NCI-H2171 (cell line): ENCODE measurements at places on chromosomes 6 and 20.

- DNase-seq, result peak; percentile 46
Measured at GRCh38 chr6:124961777-124962638, at the start of gene RNF217. TSS of gene RNF217 (plus strand) at chr6:124962437. CDS start at chr6:124962545, 108 bp downstream.

- no peak for DNase-seq
Measured at GRCh38 chr6:106475284-106475683, 114.8 kb downstream of the CRYBG1 start.

DNA sequence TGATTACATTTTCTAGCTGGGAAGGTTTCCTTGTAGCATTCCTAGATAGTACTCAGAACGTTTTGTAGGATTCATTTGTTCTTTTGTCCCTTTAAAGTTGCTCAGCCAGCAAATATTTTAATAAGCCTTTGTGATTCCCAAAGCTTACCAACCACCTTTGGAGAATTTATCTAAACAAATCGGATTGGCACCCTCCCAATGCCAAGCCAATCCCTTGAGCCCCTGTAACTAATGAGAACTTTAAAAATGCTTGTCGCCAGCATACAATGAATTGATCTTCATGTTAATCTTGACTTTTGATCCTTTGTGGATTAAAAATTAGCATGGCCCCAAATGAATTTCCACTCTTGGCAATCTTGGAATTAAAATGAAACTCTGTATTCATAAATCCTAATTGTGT is 559.5 kb downstream of the UTRN start:
- DNase-seq, result no peak

- DNase-seq, result no peak
Measured at GRCh38 chr20:36717657-36718056, 28.2 kb downstream of the NDRG3 start.

- no peak for DNase-seq
Measured at GRCh38 chr6:105859457-105859856, 226.7 kb upstream of the PRDM1 start.

DNA sequence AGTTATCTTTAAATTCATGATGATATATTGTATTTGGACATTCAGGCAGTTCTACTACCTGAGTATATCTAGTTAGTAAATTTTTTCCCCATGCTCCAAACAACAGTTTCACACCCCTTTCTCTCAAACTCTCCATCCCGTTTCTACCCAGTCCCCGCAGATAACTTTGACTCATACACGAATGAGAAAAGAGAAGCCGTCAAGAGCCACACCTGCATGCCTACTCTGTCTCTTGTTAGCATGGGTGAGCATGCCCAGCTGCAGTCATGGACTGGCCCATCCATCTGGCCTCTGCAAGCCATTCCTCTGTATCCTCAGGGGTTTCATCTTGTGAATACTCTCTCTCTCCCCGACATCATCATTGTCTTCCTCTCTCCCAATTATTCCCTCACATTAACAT is 41.5 kb downstream of the MYB start:
- DNase-seq, result no peak

DNA sequence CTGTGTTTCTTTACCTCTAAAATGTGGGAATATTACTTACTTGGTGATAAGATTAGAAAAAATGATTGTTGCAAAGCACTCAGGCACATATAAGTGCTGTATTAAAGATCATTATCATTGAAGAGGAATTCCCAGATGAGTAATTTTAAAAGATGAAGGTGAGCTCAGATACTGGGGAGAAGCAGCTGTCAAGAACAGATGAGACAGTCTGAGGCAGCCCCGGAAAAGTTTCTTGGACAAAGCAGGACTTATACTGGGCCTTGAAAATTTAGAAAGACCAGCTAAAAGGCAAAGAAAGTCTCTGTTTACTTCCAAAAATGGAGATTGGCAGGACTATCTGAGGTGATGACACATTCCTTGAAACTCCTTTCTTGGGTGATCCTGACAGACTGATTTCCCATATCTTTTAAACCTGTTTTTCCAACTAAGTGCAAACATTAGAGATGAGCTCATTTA is 93.8 kb upstream of the MARCKS start:
- DNase-seq, result no peak

DNA sequence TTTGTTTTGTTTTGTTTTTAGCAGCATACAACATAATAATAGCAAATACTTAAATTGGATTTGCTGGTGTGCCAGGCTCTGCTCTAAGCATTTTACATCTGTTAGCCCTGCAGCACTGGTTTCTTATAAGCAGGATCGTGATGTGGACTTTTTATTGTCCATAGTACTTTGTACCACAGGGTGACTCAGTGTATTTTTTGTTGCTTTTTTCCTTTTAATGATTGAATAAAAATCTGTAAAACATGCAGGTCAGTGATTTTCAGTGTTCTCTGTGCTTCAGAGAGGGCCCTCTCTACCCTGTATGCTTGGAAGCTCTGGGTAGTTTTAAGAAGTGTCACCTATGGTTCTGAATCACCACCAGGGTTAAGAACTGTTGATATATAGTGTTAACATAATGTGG is 4.0 kb downstream of the NT5DC1 start:
- no peak for DNase-seq

DNA sequence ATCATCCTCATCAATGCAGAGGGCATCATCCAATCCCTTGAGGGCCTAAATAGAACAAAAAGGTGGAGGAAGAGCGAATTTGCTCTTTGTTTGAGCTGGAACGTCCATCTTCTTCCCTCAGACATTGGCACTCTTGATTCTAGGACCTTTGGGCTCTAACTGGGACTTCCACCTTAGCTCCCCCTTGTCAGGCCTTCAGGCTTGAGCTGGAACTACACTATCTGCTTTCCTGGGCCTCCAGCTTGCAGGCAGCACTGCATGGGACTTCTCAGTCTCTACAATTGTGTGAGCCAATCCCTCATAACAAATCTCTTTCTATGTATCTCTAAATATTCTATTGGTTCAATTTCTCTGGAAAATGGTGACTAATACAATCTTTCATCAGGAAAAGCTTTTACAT is 155.4 kb downstream of the MCHR2 start:
- DNase-seq, result no peak

DNA sequence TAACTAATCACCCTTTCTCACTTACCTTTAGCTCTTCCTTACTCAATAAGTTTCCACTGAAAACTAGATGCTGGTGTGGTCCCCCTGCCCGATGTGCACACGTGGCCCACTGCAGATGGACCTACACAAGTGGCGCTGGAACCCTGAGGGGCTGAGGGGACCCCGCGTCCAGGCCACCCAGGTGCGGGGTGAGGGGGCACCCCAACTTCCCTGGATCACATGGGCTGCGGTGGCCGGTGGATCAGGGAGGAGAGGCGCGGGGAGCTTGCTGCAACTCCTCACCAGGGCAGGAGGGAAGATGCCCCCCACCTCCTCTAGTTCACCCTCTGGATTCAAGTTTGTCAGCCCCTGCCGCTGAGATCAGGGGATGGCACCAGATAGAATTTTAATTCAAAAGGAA is 12.5 kb upstream of the HLA-DOA start:
- DNase-seq, result no peak

DNA sequence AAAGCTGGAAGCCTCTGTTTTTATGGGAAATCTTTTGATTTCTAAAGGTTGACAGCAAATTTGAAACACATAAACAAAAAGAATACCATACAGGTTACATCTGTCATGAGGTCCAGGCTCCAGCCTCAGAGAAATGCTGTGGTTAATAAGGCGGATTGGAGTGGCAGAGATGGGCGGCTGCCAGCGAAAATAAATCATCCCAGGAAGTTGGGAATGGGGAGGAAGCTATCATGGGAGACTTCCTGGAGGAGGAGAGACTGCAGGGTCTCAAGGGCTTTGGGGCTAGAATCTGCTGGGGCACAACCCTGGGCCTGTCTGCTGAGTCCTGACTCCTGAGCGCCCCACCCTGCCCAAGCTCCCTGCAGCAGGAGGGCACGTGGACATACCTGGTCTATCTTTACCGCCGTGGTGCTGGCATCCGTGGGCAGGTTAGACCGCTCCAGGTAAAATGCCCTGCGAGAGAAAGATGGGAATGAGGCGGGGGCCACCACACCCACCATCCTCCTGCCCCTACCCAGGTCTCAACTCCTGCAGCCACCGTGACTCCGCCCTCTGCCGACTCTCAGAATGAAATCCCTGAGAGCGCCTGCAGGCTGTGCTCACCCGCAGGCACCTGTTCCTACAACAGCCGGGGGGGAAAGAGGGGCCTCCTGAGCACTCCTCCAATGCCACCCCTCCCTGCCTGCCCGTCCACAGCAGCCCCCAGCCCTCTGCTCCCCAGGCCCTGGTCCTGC is 197.3 kb downstream of the PREX1 start:
- DNase-seq, result no peak

- DNase-seq, result no peak
Measured at GRCh38 chr6:104639668-104640067, 220.1 kb downstream of the HACE1 start.

DNA sequence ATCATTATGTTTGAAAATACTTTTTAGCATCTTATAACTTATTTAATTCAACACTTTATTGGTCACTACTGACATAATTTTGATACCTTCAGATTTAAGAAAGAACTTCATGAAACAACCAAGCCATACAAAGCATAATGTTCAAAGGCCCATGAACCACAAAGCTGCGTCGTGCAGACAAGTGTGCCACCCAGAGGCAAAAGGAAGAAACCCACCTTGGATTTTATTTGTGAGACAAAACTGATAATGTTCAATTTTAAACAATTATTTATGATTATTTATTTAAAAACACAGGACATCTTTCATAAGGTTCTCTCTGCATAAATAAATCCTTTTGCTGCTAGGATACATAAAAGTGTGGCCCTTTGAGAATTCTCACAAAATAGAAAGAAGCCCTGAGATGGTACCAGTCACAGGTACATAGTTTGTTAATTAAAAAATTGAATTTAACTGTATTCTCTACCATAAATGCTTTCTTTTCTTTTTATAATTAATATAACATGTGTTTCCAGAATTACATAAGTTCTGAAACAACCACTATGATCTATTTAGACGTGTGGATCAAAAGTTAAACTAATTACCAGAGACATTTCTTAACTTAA is 143.7 kb downstream of the RALGAPA2 start:
- DNase-seq, result peak; percentile 80

- DNase-seq, result no peak
Measured at GRCh38 chr6:14966906-14967711, 278.8 kb upstream of the JARID2 start.

DNA sequence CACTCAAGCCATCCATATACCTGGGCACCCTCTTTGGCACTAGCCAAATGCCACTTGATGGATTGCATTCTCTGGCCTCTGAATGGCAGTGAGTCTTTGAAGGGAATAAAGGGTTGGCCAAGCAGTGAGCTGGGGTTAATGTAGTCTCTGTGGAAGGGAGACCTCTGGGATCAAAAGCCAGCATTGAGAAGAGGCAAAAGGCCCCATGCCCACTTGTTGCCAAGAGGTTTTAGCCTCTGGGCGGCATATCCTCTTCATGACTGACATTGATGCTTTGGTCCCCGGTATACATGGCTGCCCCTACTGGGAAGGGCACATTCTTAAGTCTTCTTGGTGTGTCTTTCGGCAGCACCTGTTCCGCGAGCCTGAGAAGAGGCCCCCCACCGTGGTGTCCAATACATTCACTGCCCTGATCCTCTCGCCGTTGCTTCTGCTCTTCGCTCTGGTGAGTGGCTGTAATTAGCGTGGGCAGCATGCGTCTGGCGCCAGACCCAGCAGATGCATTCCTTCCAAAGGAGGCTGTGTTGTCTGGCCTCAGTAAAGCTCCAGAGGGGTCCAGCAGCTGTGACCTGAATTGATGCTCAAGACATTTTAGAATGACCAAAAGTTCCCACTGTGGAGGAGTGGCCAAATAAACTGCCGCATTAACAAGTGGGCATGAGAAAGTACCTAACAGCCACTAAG is 29.5 kb downstream of the GHRH start:
- DNase-seq, result no peak

DNA sequence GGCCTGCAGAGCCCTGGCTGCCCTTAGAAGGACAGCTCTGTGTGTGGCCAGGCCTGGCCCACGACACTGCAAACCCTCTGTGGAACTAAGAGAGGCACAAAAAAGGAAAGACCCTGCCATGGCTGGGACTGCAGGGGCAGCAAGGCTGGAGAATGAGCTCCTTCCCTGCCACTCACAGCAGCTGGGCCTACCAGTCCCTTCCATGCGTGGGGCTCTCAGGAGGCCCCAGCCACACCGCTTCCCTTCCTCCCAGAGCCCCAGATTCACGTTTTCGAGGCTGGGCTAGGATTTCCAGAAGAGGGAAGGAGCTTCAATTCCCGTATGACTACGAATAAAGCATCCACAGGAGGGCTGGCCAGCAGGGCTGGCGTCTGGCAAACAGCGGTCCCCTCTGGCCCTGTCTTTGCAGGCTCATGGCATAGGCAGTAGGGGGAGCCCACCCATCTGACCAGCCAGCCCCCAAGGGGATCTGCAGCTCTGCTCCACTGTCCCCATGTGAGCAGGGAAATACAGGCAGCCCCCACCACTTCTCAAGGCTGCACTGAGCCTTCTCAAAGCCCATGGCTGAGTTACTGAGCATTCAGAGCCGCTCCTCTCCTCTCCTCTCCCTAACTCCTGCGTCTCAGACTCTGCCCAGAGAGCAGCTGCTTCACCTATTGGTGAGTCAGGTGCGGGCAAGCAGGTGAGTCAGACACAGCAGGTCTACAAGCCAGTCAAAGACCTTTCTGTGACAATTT is 53.1 kb downstream of the NINL start:
- DNase-seq, result no peak
